Germinal center (tissue), 1 donor: ENCODE measurements at places on chromosomes 2 and 18.

- DNase-seq: peak; percentile 4
Observed at GRCh38 chr2:147910990-147911473, 66.2 kb downstream of the ACVR2A start.

- DNase-seq: no peak
Observed at GRCh38 chr2:16105669-16106281, 165.4 kb downstream of the MYCN start.

DNA sequence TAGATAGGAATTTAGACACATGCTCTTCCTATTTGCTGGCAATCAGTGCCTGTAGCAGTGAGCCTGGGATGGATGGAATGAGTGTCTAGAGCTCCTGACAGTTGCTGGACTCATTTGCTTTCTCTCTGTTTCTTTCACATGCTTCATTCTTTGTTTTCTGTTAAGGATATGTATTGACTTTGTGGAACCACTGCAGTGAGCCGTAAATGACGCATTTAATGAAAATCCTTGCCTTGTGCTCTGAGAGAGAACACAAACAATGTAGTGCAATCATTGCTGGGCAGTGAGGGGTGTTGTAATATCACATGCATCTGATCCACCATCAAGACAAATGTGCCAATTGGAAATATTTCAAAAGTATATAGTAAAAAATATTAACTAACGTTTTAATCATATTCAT, 25.2 kb upstream of the CDH20 start:
- no peak for DNase-seq

GRCh38 chr18:30387401-30387800, 655.1 kb downstream of the DSC3 start:
- no peak for DNase-seq

DNA sequence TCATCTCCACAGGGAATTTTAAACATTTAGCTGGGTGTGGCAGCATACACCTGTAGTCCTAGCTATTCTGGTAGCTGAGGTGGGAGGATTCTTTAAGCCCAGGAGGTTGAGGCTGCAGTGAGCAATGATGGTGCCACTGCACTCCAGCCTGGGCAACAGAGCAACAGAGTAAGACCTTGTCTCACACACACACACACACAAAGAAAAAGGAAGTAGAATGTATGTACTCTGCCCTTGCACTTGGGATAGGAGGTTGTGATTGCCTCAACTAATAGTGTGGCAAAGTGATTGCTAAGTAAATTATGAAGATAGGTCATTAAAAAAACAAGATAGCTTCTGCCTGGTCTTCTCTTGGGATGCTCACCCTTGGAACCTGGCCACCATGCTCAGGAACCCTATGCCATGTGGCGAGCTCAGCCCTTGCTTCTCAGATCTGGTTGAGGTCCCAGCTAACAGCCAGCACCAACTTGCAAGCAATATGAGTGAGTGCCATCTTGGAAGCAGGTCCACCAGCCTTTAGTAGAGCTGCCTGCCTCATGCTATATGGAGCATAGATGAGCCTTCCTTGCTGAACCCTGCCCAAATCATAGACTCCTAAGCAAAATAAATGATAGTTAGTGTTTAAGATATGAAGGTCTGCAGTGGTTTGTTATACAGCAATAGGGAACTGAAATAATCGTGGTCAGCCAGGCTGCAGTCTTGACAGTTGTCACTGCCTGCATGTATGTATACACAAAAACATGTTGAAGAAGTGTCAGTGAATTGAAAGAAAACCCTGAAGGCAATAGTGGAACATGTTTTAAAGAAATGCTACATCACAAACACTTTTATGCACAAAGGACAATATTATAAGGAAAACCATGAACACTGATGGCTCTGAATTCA, 30.1 kb upstream of the PNO1 start:
- no peak for DNase-seq

DNA sequence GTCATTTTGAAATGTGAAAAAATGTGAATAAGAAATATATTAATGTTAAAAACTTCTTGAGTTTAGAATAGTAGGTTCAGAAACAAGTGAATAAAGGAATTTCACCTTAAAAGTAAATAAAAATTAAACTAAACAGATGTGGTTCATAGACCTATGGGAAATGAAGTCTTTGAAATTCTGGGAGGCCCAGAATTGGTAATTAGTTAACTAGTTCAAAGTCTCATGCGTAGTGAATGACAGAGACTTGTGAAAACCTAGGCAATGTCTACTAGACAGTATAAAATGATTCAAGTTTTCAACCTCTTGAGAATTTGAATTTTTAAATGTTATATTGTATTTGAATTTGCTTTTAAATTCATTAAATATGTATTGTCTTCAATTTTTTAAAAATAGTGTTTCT, 32.6 kb upstream of the AAK1 start:
- DNase-seq: no peak

- no peak for DNase-seq
Observed at GRCh38 chr2:115396579-115396978, 954.1 kb downstream of the DPP10 start.

- no peak for DNase-seq
Observed at GRCh38 chr2:161556440-161556839, 67.8 kb upstream of the SLC4A10 start.

GRCh38 chr2:586641-587076, 90.5 kb downstream of the TMEM18 start:
- DNase-seq: no peak
